NCI-H146 (cell line): ENCODE measurements at places on chromosomes 12 and 14.
A peak's percentile ranks its signal among the peaks of the same experiment; 100 is the strongest.

- no peak for DNase-seq
Measured at GRCh38 chr14:52121441-52121840, 52.6 kb upstream of the NID2 start.

DNA sequence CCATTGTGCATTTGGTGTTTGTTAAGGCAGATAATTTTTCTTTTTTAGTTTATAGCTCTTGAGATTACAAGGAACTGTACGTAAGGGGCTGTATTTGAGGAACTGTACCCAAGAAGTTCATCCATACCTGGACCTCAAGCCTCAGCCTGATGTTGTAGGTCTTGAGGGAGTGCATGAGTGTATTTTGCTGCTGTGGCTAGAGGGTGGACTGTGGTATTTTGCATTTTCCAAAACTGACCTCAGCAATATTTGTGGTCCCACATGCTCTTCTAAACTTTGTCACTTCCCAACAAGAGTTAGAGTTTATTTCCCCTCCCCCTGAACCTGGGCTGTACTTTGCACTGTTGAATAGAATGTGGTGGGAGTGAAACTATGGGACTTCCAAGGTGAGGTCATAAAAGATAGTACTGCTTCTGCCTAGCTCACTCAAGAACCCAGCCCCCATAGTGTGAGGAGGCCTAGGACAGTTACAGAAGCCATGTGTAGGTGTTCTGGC lies 42.2 kb upstream of the FBXO33 start:
- no peak for DNase-seq

DNA sequence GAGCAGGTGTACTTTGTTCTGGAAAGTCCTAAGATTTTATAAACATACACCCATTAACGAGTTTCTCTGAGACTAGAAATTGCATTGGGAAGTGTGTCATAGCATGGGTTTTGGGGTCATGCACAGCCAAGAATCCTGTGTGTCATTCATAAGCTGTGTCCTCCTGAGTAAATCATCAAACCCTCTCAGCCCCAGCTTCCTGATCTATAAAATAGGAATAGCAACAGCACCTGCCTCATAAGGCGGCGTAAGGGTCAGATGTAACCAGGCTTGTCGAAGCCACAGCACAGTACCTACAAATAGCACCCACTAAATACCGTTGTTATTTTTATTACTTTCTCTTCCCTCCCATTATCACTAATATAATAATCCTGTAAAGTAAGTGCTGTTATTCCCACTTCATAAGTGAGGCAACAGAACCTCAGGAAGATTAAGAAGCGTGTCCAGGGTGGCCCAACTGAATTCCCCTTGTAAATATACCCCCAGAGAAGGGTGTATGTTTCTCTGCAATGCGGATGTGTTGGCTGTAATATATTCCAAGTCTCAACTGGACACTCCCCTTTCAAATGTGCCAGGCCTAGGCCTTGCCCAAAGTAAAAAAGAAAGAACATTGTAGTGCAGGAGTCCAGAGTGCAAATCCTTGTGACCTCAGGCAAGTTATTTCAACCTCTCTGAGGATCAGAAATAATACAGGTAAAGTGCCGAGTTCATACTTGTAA lies 188.3 kb upstream of the BCL2L14 start:
- no peak for DNase-seq

DNA sequence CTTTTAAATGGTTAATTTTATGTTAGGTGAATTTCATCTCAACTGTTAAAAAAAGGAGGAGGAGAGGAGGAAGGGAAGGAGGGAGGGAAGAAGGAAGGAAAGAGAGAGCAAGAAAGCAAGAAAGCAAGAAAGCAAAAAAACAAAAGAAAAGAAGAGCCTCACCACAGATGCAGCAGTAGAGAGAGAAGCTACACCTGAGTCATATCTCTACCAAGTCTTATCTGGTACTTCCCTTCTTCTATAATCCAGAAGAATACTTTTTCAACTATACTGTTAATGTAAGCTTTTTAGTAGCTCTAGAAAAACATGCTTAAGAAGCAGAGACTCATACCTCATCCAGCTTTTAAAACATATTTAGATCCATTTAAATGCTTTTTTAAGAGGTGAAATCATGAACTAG lies 5.6 kb upstream of the IL26 start:
- no peak for DNase-seq

DNA sequence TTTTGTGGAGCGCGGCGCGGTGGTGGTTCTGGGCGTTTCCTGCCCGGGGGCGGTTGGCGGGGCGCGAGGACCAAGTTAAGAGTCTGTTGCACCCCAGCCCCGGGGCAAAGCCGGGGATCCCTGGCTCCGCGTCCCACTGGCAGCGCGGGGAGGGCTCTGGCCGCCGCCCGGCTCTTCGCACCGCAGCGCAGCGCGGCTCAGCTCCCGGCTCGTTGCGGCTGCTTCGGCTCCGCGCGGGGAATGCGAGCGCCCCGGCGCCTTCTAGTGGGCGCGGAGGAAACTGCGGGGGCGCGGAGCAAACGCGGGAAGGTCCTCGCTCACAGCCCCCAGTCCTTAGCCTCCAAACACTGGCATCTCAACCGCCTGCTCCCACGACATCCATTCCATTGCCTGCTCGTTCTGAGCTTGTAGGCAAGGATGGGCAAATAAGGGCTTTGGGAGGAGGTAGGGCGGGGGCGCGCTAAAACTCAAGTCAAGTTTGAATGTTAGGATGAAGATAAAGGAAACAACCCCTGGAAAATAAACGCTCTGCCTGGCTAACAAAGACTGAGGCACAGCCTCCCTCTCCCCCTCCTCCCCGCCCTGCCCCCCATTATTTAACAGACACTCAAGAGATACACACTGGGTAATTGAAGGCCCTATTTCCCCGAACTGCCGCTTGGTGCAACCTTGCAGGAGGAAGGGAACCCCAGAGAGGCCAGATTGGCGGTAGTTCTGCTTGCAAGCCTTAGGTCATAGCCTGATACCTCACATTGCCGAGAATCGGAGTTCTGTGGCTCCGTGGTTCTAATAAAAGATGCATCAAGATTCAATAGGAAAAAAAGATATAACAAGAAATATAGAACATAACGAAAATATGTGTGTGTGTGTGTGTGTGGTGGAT lies at the start of gene B4GALNT1:
Gene B4GALNT1, minus strand, starts transcription at position 244 of the 883 bp plus-strand sequence. CDS start 1,069 bp downstream, outside the sequence.
- DNase-seq = peak; percentile 87

DNA sequence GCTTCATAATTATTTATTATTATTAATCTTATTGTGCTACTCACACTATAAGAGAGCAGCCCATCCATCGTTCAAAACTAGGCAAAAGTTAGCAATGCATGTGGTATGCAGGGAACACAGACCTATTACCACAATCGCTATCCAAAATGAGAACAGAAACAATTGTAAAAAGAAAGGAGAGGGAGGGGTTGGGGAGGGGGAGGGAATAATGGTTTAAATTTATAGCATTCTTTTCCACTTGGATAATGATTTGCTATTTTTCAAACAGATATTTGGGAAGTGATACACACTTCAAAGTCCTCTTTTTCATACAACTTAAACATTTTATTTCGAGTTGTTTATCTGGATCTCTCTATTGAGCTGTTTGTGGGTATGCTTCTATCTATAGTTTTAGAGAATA lies 248.6 kb upstream of the SOX5 start:
- DNase-seq = no peak

GRCh38 chr14:85444635-85445034 lies 85.3 kb upstream of the FLRT2 start:
- peak; percentile 15 for DNase-seq

DNA sequence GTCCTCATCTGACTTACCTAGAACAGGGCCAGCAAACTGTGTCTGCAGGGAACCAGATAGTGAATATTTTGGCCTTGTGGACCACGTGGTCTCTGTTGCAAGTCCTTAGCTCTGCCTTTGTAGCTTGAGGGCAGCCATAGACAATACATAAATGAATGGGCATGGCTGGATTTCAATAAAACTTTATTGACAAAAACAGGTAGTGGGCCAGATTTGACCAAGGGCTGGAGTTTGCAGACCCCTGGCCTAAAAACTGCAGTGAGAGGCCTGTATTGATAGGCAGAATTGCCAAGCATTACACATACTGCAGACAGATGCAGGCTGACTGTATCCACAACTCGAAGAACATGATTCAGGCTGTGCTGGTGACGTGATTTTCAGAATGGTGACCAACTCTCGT lies 25.3 kb downstream of the CCDC63 start:
- DNase-seq = no peak

DNA sequence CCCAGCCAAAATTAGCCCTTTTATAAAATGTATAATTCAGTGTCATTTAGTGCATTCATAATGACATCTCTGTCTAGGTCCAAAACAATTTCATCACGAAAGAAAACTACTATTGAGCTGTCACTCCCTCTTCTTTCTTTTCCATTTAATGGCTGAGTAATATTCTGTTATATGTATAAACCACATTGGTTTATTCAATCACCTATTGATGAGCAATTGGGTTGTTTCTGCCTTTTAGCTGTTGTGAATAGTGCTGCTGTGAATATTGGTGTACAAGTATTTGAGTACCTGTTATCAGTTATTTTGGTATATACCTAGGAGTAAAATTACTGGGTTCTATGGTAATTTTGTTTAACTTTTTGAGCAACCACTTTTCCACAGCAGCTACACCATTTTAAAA lies 7.2 kb downstream of the DNM1L start:
- DNase-seq = no peak

GRCh38 chr12:63843254-63843720 lies 1.2 kb upstream of the SRGAP1 start:
- DNase-seq = no peak

DNA sequence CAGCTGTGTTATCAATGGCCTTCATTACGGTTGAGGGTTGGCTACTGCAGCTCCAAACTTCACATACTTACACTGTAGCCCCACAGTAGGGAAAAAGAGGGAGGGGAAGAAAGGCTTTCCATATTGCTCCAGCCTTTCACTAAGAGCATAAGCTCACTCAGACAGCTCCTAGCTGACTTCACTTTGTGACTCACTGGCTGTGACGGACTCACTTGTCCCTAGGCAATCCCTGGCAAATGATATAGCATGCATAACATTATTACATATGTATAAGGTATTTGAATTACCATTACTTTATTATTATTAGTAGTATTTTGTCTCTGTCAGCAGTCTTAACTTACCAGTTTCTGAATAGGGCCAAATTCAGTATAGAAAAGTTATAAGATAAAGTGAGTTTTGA lies 350.7 kb downstream of the RMST start:
- no peak for DNase-seq

- no peak for DNase-seq
Measured at GRCh38 chr12:13101821-13102375, 1.6 kb downstream of the GSG1 start.

DNA sequence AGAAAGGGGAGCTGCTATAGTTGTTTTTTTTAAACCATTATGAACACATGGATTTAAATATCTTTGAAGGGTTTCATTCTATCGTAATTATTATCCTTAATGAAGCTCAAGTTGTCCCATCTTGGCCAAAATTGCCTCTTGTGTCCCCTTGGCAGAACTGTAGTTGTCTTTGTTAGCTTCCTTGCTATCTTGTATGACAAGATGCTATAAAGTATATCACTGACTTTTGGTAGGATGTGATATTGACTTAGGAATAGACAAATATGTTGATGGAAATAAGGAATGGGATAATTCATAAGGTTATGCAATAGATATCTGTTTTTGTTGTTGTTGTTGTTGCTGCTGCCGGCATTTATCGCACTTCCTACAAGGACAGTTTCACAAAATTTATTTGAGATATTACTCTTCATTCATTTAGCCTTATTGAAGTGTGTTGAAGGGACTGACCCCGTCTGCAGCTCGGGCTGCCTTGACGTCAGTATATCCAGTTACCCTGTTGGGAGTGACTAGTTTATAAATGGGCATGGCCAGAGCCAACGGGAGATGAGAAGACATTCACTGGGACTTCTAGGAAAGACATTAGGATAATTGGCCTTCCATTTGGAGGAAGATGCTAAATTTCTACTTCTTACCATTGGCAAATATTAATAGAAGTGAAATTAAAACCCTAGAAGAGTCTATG lies 26.1 kb upstream of the APOLD1 start:
- DNase-seq = no peak

GRCh38 chr12:19546027-19546426 lies 106.7 kb downstream of the AEBP2 start:
- no peak for DNase-seq

- no peak for DNase-seq
Measured at GRCh38 chr12:125330645-125331341, 265.6 kb downstream of the AACS start.

DNA sequence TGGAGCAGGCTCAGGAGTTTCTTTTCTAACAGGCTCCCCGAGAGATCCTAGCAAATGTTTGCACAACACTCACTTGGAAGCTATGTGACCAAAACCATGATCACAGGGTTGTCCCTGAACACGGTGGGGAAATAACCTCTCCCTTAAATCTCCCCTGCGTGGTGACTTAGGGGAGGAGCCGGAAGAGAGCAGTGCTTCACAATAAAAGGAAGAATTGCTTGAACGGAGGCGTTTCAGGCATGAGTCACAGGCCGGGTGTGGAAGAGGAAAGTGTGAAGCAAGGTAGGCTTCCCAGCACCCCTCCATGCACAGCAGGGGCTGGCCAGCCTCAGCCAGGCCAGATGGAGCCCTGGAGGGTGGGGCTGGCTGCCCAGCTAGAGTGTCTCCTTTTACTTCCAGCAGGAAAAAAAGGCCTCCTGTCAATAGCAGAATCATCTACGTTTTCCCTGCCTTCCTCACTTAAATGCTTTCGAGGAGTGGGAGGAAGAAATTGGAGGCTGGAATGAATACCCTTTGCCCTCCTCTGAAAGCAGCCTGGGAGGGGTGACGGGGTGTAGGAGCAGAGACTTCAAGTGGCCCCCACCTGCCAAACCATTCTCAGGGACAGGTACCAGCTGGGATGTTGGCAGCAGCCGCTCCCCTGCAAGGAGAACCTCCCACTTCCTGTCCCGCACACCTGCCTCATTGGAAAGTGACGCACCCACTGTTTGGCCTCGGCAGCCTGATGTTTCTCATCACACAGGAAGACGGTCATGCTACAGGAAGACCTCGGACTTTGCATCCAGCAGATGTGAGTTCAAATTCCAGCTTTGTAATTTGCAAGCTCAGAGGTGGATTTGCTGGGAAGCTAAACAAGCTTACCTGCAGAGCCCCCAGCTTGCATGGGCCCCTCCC lies 30.1 kb upstream of the PPP2R5C start:
- peak; percentile 66 for DNase-seq
